ENCODE measurements at places on chromosomes 13 and 19.

DNA sequence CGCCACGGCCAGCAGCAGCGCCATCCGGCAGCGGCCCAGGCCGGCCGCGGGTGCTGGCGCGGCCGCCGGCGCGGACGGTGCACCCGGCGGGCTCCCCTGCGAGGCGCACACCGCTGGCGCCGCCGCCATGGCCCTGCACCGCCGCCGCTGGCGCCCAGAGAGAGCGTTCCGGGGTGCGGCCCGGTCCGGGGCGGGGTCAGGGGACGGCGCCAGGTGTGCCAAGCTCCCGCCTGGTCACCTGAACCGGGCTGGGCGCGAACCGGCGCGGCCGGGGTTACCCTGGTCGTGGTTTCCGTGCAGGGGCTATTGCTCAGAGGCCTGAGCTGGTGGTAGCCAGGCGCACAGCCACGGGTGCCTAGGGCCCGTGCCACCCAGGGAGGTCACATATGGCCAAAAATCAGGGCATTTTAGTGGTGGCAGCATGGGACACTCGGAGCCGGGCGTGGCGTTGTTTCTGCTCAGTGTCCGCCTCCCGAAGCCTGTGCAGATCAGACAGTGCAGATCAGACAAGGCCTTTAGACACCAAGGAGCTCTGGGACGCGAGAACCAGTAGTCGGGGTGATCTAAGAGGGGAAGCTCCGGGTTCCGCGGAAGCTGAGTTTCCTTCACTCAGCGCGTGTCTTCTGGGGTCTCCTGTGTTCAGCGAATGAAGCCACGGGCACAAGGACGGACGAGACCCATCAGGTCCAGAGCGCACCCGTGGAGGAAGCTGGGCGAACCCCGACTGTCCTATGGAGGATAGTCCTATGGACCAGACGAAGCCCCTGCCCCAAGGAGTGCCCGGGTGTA is at the start of gene TMEM238:
TMEM238 (minus strand) TSS at position 162 of the 789 bp plus-strand sequence; CDS start at position 129, 33 bp downstream.
- DNase-seq: peak; percentile 78

DNA sequence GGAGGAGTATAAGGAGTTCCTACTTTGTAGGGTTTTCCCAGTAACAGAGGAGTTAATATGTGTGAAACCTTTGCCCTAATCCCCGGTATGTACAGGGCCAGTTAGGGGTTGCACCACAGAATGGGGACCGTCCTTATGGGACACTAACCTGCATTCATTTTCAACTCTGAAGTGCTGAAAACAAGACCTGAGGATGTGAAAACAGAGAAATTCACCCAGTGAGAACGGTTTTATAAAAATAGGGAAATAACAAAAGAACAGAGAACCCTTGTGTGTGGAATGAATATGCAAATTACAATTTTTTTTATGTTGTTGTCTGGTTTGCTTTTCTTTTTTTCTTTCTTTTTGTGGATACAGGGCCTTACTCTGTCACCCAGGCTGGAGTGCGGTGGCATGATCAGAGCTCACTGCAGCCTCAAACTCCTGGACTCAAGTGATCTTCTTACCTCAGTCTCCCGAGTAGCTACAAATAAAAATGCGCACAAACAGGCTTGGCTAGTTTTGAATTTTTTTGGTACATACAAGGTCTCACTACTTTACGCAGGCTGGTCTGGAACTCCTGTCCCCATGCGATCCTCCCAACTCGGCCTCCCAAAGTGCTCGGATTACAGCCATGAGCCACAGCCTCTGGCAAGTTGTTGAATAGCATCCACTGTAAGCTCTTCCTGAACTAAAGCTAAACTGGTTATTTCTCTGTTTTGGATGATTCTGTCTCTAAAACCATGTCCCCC is 10.6 kb downstream of the CLC start:
- DNase-seq: no peak

DNA sequence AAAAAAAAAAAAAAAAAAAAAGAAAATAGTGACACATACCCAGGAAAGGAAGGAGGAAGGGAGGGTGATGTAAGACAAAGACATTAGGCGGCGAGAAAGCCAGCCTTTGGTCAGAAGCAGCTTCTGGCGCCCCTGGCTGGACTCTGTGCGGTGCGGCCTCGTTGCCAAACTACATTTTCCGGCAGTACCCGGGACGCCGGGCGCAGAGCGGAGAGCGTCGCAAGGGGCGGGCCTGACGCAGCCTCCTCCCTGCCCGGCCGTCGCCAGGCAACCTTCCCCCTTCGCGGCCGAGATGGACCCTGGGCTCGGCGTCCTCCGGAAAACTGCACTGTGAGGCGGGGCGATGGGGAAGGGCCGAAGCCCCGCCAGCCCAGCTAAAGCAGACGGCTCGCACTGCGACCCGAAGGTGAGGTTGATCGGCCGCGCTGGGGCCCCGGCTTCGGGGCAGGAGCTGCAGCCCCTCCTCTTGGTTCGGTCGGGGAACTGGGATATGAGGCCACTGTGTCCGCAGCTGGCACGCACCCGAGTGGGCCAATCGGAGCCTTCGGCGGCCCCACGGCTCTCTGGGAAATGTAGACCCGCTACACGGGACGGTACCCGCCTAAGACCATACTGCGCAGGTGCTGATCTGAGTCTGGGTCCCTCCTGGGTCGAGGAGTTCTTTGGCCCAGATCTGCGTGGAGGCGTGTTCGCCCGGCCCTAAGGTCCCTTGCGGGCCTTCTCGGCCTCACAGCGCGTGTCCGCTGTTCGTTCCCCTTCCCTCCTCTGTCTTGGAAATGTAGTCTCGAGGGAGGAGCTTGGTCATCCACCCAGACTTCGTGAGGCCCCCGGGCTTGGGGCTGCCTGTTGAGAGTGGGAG is 2.3 kb upstream of the MZF1 start:
- DNase-seq: peak; percentile 93

DNA sequence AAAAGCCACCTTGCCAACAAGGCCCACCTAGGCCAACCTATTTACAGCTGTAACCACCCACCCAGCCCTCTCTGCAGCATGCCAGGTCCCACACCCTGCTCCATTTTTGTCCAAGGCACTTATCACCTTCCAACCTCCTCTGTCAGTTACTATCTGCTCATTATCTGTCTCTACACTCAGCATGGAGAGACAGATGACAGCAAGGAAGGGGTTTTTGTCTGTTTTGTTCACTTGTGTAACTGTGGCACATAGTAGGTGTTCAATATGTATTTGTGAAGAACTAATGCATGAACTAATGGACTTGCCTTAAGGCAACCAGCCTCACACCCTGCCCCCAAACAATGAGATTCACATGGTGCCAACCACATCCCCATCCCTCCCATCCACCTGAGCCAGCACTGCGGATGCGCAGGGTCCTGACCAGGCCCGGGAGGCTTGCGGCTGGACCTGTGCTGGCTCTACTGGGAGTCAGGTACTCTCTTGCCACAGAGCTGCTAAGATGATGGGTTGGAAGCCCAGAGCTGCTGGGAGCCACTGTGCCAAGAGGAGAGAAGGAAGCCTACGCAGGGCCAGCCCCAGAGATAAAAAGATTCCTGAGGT is 17.3 kb downstream of the DEDD2 start:
- DNase-seq: no peak

GRCh38 chr13:84399320-84400085 is 517.2 kb upstream of the SLITRK1 start:
- no peak for DNase-seq

GRCh38 chr19:10631874-10632273 is 6.5 kb downstream of the SLC44A2 start:
- no peak for DNase-seq

GRCh38 chr13:92560883-92561282 is 665.7 kb upstream of the GPC6 start:
- DNase-seq: no peak

DNA sequence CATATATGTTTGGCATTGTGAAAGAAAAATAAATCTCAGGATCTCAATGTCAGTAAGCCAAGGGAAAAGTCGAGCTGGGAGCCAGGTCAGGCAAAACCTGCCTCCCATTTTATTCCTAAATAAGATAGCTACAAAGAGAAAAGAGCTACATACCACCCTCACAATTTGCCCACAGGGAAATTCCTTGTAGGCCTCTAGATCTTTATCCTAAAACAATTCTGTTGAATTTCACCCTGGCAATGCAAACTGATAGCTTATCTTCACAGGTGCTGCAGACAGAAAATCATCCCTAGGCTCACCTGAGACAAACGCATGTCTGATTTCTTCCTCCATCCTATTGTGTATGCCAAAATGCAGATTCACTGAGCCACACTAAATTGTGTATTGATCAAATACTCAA is 2587.1 kb downstream of the PCDH9 start:
- no peak for DNase-seq

DNA sequence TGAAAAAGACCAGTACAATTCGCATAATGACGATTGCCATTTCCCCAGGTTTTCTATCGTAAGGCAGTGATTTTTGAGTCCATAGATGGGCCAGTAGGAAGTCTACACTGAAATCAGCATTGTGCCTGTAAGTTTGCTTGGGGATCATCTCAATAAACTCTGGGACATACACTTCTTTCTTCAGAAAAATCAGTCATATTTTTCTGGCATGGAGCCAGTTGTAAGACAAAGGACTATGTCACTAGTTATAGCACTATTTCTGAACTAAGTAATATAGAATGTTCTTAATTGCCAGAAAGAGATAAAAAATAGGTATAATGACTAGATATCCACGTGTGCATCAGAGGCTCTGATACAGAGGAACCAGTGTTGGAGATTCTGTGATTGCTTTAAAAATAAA is 243.5 kb downstream of the LMO7 start:
- DNase-seq: no peak

GRCh38 chr19:743168-743687 is 7.7 kb upstream of the MISP start:
- DNase-seq: peak; percentile 85

DNA sequence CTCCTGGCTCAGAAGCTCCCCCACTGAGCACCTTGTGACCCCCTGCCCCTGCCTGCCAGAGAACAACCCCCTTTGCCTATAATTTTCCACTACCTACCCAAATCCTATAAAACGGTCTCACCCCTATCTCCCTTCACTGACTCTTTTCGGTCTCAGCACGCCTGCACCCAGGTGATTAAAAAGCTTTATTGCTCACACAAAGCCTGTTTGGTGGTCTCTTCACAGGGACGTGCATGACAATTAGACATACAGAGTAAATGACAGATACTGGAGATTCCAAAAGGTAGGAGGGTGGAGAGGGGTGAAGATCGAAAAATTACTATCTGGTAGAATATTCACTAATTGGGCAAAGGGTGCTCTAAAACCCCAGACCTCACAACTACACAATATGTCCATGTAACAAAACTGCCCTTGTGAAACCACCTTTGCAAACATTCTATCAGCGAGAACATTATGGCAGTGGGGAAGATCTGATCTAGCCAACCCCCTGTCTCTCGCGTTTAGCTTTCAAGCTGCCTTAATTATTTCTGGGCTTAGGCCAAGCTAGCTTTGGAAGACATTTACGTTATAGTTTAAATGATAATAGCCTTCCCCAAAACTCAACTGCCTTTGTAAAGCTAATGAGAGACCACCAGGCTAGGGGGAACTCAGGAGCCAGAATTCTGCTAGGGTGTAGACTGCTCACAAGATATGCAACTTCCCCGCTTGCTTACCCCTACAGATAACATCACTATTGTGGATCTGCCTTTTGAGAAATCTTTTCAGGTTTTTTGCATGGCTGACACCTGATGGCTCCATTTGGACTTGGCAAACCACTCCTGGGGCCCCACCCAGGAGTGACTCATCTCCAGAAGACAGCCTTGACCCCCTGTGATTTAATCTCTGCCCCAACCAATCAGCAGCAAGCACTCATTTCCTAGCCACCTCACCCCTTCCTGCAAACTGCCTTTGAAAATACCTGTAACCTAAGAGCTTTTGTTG is 1534.0 kb upstream of the SPRY2 start:
- DNase-seq: no peak

DNA sequence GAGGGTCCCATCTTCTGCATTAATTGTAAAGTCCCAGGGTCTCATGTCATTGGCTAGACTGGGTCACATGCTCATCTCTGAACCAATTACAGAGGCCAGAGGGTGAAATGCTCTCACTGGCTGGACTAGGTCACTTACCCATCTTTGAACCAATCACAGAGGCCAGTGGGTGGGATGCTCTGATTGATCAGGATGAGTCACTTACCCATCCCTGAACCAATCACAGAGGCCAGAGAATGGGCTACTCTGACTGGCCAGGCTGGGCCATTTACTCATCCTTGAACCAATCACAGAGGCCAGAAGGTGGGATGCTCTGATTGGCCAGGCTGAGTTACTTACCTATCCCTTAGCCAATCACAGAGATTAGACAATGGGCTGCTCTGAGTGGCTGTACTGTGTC is 5.3 kb downstream of the MISP start:
- peak; percentile 43 for DNase-seq

- no peak for DNase-seq
These were observed 1.9 kb downstream of the PTPRS start for GRCh38 chr19:5338656-5339197.

- DNase-seq: peak; percentile 51
These were observed 6.0 kb downstream of the SIGLEC11 start for GRCh38 chr19:49954933-49955332.

DNA sequence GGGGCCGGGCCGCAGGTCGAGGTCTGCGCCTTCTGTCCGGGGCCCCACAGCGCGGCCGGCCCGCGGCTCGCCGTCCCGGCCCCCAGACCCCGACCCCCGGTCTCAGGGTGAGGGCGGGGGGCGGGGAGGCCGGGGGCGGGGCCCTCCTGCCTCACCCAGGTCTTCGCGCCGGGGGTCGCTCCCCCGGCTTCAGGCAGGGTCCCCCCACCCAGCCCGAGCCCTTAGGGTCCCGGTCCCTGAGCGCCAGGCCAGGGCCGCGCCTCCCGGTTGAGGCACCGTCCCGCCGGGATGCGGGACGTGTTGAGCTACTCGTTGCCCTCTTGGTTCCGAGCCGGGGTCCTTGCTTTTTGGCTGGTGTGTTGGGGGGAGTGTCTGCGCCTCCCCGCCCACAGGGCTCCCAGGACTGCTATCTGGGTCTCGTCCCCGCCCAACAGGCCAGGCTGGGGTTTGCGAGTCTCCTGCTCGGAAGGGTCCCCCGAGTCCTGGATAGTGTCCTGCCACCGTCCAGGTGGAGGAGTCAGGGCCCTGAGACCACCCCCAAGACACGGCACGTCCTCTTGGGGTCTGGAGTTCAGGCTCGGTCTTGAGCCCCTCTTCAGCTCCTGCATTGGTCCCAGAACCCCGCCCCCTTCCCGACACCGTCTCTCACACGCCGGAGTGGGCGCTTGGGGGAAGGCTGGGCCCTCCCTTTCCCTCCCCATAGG is 452 bp downstream of the PIAS4 start:
- peak; percentile 51 for DNase-seq

GRCh38 chr19:50371914-50372475 is 4.3 kb upstream of the NR1H2 start:
- no peak for DNase-seq

GRCh38 chr13:50901701-50902100 is 7.9 kb upstream of the RNASEH2B start:
- DNase-seq: no peak

GRCh38 chr13:114212158-114212495 is 22.6 kb upstream of the CDC16 start:
- DNase-seq: no peak

DNA sequence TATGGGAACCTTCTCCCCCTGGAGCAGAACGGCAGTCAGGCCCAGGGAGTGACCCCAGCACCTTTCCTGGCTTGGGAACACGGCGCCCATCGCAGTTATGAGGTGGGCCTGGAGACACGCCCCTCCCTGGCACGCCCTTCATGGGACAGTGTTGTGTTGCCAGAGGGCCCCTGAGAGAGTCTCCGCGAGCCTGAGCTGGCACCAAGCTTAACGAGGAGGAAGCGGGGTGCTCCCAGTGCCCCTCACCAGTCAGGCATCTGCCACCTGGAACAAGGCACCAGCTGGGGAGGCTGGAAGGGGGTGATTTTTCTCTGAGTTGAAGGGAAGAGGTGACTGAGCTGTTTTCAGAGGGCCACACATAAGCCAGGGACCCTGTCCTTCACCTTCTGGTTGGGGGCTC is 180.6 kb downstream of the KDM4B start:
- no peak for DNase-seq

Measured in mucosa of descending colon (tissue), 3 donors.